Activated naive CD8-positive, alpha-beta T cell treated with anti-CD3 and anti-CD28 coated beads, Interleukin-2, amount 10 ng/mL, durations not matched to agents 7 days and 5 days (primary cell): ENCODE measurements at places on chromosomes 12 and 14.

DNA sequence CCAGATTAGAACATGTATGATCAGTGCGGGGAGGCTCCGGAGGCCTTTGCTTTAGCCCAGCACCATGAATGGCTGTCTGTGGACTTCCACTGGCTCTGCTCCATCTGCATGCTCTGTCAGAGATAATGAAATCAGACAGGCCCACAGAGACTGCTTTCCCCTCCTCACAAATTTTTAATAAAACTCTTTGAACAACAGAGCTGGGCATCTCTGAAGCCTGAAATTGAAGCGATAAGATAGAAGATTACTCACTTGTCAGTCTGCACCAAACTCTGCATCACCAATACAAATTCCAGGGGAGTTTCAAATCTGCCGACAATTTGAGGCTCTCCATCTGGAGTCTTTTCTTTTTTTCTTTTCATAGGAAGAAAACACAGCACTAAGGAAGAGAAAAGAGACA is 110.0 kb downstream of the DYRK2 start:
- peaks cover 4% of the 10 kb centered on the region for H3K4me1 ChIP-seq
- no peaks in the 10 kb centered on the region for H3K27me3 ChIP-seq
- no peak overlapping the region for H3K27ac ChIP-seq
- H3K36me3 ChIP-seq = peaks cover 2% of the 10 kb centered on the region

GRCh38 chr12:125346362-125346761 is 281.1 kb downstream of the AACS start:
- H3K36me3 ChIP-seq = no peaks in the 10 kb centered on the region
- H3K4me1 ChIP-seq = no peaks in the 10 kb centered on the region
- no peak overlapping the region for H3K4me3 ChIP-seq
- H3K27me3 ChIP-seq = peaks cover 26% of the 10 kb centered on the region
- no peak for DNase-seq
- no peak overlapping the region for H3K27ac ChIP-seq

DNA sequence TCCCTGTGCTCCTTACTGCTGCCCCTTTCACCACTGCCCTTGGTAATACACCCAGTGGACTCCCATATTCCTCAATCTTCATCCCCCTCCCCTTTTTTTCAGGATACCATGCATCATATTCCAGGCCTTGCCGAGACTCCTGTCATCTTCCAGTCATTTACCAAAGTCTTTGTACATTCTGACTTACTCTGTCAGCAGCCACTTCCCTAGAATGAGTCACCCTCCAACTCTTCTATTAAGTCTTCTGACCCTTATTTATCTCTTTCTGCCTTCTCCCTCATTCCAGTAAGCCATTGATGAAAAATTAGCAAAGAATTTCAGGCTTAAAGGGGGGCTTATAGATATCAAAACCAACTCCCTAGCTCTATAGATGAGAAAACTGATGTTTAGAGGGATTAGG is 128.0 kb downstream of the STXBP6 start:
- H3K4me1 ChIP-seq = no peaks in the 10 kb centered on the region
- peaks cover 14% of the 10 kb centered on the region for H3K27me3 ChIP-seq
- H3K36me3 ChIP-seq = no peaks in the 10 kb centered on the region

- no peak overlapping the region for H3K27ac ChIP-seq
- DNase-seq = no peak
- H3K36me3 ChIP-seq = no peaks in the 10 kb centered on the region
- H3K4me1 ChIP-seq = no peaks in the 10 kb centered on the region
- H3K27me3 ChIP-seq = peaks cover 3% of the 10 kb centered on the region
Measured at GRCh38 chr12:91052026-91052425, 5.8 kb downstream of the KERA start.

DNA sequence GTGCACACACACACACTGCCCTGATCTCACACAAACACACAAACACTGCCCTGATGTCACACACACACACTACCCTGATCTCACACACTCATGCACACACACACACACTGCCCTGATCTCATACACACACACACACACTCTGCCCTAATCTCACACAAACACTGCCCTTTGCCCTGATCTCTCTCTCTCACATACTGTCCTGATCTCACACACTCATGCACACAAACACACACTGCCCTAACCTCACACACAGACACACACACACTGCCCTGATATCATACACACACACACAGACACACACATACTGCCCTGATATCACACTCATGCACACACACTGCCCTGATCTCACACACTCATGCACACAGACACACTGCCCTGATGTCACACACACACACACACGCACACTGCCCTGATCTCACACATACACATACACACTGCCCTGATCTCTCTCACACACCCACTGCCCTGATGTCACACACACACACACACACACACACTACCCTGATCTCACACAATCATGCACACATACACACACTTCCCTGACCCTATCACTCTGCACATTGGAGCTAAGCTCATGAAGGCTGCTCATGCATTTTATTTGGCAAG is 97.6 kb upstream of the DIO3 start:
- no peaks in the 10 kb centered on the region for H3K4me1 ChIP-seq
- no peak overlapping the region for H3K4me3 ChIP-seq
- H3K27ac ChIP-seq = no peak overlapping the region
- DNase-seq = no peak

DNA sequence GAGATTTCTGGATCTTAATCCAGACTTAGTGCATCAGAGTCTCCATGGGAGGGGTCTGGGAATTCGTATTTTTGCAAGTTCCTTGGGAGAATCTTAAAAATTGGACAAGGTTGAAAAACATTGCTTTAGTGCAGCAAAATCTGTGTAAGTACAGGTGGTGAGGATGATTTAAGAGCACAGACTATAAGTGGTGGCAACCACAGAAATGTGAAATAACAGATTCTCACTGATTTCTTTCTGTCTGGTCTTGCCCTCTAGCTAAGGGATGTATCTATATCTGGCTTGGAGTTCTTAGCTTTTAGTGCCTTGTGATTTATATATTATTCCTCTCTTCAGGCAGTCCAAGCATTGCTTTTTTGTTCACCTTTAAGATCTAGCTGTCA is 116.2 kb downstream of the DIP2B start:
- no peak overlapping the region for H3K4me3 ChIP-seq
- H3K4me1 ChIP-seq = peaks cover 43% of the 10 kb centered on the region
- H3K27me3 ChIP-seq = no peaks in the 10 kb centered on the region
- H3K36me3 ChIP-seq = peaks cover 7% of the 10 kb centered on the region
- no peak overlapping the region for H3K27ac ChIP-seq
- DNase-seq = no peak

GRCh38 chr14:42322531-42323284 is 716.0 kb downstream of the LRFN5 start:
- no peaks in the 10 kb centered on the region for H3K27me3 ChIP-seq
- H3K36me3 ChIP-seq = no peaks in the 10 kb centered on the region
- no peaks in the 10 kb centered on the region for H3K4me1 ChIP-seq
- no peak overlapping the region for H3K4me3 ChIP-seq

GRCh38 chr14:64704143-64704742 is at the start of gene PLEKHG3:
Gene PLEKHG3 (plus strand): TSS chr14:64704424. CDS start chr14:64727632, 23,208 bp downstream.
- peaks cover 73% of the 10 kb centered on the region for H3K27me3 ChIP-seq
- H3K36me3 ChIP-seq = no peaks in the 10 kb centered on the region
